Activated CD8-positive, alpha-beta memory T cell treated with anti-CD3 and anti-CD28 coated beads for 4 hours (primary cell): ENCODE measurements at places on chromosomes 4 and X.

GRCh38 chrX:18899796-18900380 lies 84.0 kb downstream of the PHKA2 start:
- DNase-seq: no peak

- no peak for DNase-seq
These were observed 48.0 kb upstream of the APELA start for GRCh38 chr4:164828955-164829354.

- DNase-seq: no peak
These were observed 39.3 kb downstream of the GATB start for GRCh38 chr4:151721466-151721865.

DNA sequence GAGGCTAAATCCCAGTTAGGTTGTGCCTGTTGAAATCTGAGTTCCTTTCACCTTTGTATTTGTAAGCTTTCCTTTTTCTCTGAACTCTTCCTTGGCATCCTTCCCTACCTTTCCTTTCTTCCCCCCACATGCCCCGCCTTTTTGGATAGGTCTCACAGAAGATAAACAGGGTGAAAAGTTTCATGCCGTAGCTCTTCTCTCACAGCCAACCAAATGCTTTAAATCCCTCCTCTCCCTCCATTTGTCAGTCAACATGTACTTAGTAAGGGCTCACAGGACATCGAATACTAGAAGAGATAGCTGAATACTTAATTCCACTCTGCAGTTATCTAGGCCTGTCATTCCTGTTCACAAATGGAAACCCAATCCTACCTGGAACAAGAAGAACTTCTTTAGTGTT lies 107.1 kb upstream of the BMPR1B start:
- DNase-seq: no peak

- no peak for DNase-seq
These were observed 1913.7 kb downstream of the STIM2 start for GRCh38 chr4:28774344-28774743.

DNA sequence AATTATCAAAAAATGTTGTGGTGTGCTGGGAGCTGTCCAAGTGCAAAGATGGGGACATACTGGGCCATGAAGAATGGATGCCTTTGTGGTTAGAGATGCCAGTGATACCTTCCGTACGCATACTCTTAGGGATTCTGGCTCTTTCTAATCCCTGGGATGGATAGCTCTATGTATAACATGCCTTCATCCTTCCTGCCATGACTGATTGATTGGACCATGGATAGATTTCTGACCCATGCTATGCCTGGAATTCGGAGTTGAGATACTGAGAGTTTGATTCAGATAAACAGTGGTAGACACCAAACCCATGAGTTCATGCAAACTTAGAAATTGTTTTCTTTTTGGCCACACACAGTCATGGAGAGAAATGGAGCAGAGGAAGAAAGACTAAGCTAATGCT lies 147.2 kb upstream of the WDFY3 start:
- no peak for DNase-seq

- DNase-seq: no peak
These were observed 180.6 kb upstream of the NUDT6 start for GRCh38 chr4:123102897-123103471.

GRCh38 chr4:76066546-76066945 lies 8.0 kb upstream of the ART3 start:
- DNase-seq: no peak

DNA sequence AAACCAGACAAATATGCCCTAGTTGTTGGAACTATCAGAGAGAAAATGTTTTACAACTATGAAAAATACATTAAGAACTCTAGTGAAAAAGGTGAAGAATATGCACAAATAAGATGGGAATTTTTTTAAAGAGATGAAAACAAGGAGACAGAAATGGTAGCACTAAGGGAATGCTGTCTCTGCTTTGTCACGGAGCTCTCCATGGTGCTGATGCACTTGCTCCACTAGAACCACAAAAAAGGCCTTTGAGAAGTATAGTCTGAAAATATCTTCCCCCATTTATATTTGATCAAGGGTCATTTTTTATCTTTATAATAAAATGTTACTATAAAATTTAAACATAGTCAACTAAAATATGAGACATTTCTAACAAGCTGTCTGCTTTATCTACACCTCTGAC lies 1655.5 kb upstream of the AGA start:
- no peak for DNase-seq

DNA sequence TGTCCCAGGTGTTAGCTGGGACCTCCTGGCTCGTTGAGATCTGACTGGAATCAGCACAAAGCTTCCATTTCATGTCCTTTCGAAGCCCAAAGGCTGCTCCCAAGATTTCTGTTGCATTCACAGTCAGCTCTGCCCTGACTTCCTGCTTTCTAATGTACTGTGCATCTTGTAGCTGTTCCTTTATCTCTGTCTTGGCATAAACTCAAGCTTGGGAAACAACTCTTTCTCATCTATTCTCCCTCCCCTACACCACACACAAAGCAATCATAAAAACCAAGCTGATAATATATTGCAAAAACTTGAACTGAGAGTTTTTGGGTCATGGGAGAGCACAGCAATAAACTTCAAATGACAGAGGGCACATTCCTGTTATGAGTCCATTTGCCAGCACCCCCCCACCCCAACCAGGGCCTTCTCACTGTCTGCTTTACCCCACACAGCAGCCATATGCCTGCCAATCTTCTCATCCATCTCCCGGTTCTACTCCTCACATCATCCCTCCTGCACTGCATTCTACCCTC lies 76.3 kb downstream of the SYNPO2 start:
- DNase-seq: no peak

- DNase-seq: no peak
These were observed at the start of gene CCDC120 for GRCh38 chrX:49058794-49059193. Gene CCDC120, plus strand, starts transcription at chrX:49058999. Its CDS starts 3,043 bp downstream, at chrX:49062042.

- DNase-seq: no peak
These were observed 127.3 kb upstream of the FAT4 start for GRCh38 chr4:125187226-125188176.
